ENCODE measurements at places on chromosomes 1 and 21.

DNA sequence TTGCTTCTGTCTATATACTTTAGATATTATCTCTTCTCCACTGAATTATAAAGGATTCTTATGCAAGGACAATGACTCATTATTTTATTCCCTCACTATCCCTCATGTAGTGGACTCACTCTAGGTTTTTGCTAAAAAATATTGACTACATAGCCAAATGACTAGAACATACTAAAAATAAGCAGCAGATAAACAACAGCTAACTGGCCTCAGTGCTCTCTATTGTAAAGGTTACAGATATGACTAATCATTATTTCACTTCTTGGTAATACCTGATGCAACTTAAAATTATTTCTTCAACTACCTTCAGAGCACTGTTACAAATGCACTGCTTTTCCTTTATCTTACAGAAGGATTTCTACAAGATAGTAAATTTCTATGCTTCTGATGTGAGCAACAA is 147.6 kb upstream of the DEPDC1 start:
- no peak for DNase-seq

DNA sequence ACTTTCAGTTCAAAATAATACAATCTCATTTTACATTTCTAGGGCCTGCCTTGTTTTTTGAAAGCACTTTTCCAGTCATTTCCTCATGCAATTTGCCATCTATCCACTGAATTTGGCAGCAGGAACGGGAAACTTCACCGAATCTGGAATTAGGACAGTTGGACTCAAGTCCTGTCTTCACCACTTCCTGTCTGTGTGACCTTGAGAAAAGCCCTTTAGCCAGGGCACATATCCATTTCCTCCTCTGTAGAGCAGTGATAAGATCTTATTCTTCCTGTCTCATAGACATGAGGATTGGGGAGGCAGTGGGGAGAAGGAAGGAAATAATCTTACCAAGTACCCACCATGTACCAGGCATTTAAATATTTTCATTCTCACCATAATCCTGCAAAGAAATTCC is 12.0 kb downstream of the VAV3 start:
- DNase-seq, result no peak

DNA sequence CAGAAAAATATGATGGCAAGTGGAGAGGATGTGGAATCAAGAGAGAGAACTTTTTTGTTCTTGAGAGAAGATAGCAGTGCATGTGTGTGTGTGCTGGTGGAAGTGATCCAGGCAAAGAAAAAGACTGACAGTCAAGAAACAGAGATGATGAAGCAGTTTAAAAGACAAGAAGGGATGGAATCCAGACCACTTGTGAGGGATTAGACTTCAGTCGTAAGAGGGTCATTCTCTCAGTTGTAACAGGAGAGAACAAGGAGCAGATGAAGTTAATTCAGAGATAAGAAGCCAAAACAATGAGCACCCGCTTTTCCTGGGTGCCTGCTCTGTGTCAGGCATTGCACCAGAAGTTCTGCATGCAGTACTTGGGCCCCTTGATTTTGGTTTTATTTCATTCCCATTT is 76.6 kb downstream of the RNF220 start:
- DNase-seq, result no peak

- DNase-seq, result no peak
These were observed 108.3 kb downstream of the PTPRC start for GRCh38 chr1:198747127-198747526.

DNA sequence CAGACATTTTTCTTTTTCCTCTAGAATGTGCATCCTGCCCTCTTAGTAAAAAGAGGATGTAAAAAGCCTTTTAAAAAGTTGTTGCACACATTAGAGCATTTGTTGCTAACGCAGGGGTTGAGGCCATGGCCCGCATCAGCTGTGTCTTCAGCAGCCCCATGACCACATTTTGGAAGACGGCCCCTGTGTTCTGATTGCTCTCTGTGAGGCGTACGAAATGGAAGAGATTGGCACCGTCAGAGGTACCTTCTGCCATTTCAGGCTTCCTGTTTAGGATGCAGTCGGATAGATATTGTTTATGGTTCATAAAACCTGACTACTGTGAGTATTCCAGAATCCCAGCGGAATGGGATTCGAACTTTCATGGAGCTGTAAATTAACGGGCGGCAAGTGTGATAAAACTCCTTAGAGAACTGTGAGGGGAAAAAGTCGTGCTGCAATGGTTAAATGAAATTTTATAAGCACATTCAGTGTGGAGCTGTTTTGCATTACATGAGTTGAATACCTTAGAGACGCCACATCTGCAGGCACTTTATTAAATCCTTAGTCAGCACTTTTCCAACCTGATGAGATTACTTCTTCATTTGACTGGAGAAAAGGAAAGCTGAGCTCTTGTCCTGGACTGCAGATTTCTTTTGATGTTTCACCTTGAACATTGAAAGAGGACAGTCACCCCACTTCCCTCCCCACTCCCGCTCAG is 273.9 kb downstream of the TM2D1 start:
- no peak for DNase-seq

DNA sequence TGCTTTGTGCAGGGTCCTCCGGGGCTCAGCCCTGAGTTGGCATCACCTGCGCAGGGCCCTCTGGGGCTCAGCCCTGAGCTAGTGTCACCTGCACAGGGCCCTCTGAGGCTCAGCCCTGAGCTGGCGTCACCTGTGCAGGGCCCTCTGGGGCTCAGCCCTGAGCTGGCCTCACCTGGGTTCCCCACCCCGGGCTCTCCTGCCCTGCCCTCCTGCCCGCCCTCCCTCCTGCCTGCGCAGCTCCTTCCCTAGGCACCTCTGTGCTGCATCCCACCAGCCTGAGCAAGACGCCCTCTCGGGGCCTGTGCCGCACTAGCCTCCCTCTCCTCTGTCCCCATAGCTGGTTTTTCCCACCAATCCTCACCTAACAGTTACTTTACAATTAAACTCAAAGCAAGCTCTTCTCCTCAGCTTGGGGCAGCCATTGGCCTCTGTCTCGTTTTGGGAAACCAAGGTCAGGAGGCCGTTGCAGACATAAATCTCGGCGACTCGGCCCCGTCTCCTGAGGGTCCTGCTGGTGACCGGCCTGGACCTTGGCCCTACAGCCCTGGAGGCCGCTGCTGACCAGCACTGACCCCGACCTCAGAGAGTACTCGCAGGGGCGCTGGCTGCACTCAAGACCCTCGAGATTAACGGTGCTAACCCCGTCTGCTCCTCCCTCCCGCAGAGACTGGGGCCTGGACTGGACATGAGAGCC is 22.7 kb downstream of the COL6A1 start:
- DNase-seq, result no peak

GRCh38 chr1:181206979-181207790 is 118.7 kb downstream of the IER5 start:
- DNase-seq, result no peak

- DNase-seq, result no peak
These were observed 14.1 kb upstream of the FAM43B start for GRCh38 chr1:20538227-20538626.

DNA sequence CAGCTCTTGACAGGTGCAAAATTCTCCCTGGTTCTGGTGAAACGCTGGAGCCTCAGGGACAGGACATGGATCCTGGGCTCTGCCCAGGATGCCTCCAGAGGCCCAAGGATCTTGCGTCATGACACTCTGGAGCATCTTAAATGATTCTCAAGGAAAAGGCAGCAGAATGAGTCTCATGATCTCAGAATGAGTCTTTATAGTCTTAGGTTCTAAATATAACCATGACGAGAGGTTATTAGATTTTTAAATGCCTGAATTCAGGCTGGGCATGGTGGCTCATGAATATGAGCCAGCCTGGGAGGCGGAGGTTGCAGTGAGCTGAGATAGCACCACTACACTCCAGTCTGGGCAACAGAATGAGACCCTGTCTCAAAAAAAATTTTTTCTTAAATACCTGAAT is 55.5 kb downstream of the ECE1 start:
- DNase-seq, result peak; percentile 43

DNA sequence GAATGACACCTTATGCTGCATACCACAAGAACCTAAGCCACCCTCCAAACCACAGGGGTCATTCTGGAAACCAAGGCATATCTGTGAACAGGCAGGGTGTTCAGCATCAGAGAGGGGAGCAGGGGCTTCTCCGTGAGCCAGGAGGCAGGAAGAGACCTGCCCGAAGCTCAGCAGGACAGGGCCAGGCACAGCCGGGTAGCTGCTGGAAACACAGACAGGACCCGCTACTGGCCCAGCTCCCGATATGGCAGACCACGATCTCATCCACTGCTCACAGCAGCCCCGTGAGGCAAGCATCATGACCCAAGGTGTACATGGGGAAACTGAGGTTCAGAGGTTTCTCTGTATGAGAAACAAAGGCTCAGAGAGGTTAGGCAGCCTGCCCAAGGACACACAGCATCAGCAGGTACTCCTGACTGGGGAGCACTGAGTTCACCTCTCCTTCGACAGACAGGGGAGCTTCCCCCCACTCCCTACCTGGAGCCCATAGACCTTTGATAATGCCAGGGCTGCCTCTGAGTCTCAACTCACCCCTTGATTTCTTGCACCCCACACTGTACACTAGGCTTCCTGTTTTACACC is 317.7 kb downstream of the MATN1 start:
- no peak for DNase-seq

GRCh38 chr1:172928412-172928811 is 122.3 kb downstream of the TNFSF18 start:
- DNase-seq, result peak; percentile 22

GRCh38 chr1:234626391-234626790 is 16.4 kb upstream of the IRF2BP2 start:
- DNase-seq, result no peak

DNA sequence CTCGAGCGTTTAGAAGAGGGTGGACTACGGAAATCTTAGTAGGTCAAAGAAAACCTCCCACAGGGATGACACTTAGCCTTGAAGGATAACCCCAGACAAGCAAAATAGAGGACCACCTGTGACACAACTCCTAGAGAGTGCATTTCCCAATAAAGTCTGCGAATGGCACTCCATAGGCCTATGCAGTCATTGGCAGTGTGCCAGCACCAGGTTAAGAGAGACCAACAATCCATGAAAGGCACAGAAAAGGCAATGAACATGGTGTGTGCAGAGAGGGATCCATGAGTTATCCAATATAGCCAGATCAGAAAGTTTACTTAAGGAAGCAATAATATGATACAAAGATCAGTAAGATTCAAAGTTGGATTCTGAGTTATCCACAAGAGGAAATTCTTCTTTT is 45.2 kb upstream of the FMO2 start:
- DNase-seq, result no peak

DNA sequence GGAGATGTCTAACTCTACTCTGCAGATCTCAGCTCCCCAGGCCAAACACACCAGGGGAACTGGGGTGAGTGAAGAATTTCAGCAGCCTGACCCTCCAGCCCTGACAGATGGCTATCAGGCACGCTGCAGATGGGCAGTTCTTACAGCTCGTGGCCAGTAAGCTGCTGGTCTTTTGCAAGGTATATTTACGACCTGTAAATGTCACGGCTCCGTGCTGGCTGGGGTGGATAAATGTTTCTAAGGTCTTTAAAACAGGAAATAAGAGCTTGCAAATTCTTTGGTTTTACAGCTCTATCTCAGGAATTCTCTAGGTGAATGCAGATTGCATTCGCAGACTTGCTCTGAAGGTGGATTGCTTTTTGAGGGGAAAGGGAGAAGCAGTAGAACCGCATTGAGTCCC is 10.1 kb downstream of the DOP1B start:
- no peak for DNase-seq

DNA sequence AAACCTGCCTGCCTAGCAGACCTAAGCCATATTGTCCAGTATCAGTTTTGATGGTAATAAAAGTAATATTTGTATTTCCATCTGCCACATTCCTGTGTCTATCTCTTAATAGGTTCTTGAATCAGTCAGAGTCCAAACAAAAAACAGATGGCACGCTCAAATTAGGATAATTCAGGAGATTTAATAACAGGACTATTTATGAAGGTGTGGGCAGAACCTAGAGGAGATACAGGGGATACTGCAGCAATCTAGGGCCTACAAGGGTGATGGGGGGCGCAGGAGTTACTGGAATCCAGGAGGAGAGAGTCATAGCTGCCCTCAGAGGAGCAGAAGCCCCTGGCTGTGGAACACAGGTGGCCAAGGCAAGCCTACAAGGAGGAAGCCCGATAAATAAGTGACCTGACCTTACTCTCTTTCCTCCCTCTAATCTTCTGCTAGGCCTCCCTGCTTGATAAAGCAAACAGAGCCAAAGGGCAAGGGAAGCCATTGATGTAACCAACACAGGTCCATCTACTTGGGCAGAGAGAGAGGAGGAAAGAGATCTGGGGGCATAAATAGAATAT is 11.9 kb upstream of the HYI start:
- DNase-seq, result no peak

- peak; percentile 20 for DNase-seq
These were observed 75.3 kb downstream of the ST6GALNAC5 start for GRCh38 chr1:76942549-76942948.

- no peak for DNase-seq
These were observed 338.1 kb downstream of the TGFB2 start for GRCh38 chr1:218683242-218683641.

DNA sequence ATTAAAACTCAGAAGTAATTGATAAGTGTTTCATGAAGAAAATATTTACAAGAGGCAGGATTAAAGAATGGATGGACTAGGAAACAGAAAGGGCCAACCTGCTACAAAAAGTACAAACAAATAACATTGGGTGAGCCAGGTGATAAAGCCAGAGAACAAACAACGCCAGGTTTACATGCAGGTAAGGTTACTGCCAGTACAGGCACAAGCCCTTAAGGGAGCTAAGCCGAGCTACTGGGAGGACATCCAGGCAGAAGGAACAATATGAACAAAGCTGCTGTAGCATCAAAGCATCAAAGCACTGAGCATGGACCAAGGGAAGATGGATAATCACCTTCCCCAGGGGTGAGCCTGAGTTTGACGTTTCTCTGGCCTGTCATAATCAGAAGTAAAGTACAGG is 380.7 kb downstream of the SEC16B start:
- no peak for DNase-seq

DNA sequence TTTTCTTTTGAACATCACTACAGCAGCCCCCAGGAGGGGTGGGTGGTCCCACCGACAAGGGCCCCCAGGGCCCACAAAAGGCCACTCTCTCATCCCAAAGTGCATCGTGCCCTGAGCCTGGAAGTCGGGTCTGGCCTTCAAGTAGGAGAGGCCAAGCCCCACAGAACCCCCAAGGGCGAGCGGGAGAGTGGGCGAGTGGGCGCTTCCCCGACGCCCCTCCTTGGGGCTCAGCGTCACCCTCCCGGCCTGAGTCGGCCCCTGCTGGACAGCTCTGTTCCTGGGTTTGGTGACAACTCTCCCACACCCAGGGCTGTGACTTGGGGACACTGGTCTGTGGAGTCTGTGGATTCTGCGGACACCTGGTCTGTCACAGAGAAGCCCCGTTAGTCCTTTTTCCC is 42.2 kb upstream of the COL18A1 start:
- DNase-seq, result no peak

DNA sequence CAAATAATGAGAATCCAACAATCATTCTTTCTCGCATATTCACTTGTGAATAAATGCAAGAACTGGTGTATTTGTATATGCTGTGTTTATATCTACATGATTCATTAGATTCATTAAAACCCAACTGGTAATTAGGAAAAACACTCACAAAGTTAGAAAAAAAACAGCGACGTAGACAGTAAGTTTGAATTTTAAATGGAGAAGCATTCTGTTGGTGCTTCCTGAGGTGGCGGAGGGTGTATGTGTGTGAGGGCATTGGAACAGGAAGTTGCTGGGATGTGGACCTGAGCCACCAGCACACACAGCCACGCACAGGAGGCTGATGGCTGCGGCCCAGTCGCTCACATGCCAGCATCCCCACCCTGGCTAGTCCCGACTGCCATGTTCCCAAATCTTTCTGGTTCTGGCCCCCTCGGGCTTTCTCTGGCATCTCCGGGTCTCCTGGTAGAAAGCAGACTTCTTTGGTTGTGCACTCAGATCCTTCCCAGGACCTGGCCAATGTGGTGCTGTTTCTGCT is 121.6 kb upstream of the IRF2BP2 start:
- no peak for DNase-seq
